ENCODE measurements at places on chromosomes 7 and 10.

- DNase-seq, result no peak
Measured at GRCh38 chr10:33901166-33901565, 566.7 kb upstream of the NRP1 start.

DNA sequence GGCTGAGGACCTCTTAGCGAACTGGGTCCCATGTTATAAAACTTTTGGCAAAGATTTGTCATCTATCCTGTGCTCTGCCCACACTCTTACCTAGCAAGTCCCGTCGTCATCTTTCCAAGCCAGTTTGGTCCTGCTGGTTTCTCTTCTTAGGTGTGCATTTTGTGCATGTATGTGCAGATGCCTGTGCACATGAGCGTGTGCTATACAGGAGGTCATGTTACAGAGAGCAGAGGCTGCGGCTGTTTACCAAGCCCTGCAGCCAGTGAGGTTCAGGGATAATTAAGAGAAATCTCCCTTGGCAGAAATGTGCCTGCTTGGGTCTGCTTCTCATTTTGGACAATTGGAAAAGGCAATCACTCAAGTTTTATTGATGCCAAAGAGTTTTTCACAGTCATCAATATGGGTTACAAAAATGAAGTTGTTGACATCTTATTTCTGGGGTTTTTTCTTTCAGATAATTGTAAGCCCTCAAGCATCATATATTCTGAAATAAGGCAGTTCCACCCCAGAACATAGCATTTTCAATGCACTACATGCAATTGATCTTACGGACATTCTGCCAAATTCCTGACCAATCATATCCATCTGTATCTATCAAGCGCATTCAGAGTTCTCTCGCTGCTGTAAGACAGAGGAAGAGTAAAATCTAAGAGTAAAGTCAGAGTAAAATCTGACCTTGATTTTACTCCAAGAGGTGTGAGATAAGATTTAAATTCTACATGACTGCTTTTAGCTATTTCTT, 361.4 kb upstream of the ZNF32 start:
- DNase-seq, result no peak

DNA sequence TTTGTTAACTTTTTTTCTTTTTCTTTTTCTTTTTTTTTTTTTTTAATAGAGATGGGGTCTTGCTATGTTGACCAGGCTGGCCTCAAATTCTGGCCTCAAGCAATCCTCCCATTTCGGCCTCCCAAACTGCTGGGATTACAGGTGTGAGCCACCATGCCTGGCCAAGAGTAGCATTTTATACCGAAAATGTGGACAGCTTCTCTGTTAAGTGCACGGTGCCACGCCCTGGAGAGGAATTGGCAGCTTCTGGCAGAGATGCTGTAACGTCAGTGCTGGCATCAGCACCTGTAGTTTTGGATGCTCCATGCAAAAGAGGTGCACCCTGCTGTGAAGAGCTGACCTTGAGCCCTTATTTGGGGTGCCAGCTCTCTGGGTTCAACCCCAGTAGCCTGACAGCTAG, 18.2 kb downstream of the IL15RA start:
- DNase-seq, result no peak

- DNase-seq, result no peak
Measured at GRCh38 chr7:105910172-105910571, 33.8 kb upstream of the ATXN7L1 start.

DNA sequence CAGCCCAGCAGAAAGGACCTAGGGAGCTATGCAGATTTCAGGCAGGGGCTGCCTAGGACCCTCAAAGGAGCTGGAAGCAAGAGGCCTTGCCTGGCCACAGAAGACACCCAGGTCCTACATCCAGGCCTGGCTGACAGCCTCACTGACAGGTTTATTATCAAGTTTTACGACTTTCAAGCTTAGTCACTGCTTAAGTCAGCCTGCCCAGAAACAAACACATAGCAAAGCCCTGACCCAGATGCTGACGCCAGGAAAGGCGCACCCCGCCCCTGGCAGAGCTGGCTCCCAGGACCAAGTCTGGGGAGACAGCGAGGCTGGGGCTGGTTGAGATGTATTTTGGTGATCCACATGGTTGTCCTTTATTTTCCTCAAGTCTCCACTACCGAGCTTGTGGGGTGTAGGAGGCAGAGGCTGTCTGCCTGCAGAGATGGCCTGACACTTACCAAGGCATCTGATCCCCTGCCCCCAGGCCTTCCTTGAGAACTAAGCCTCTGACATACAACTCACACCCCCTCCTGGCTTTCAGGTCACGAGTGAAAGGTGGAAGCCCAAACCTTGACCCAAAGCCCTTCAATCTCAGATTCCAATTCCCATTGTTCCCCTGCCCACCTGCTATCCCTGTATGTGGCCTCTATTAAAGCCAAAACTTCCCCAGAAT, 80.7 kb upstream of the EMX2 start:
- peak; percentile 74 for DNase-seq

DNA sequence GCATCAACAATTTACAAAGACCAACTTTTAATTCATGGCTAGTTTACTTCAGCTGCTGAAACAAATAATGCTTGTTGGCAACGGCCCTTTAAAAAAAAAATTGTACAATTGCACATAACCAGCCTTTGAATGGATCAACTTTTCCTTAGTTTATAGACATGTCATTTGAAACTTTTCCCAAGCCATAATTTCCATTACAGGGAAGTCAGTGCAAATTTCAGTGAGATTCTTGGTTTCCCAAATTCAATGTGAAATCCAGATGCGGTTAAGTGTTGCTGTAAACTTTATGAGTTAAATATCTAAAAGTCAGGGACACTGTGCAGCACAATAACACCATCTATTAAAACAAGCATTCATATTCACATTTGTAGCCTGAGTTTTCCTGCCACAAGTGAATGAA, 182.2 kb downstream of the JAZF1 start:
- DNase-seq, result no peak

GRCh38 chr10:22913474-22914092, 14.3 kb upstream of the ARMC3 start:
- no peak for DNase-seq

DNA sequence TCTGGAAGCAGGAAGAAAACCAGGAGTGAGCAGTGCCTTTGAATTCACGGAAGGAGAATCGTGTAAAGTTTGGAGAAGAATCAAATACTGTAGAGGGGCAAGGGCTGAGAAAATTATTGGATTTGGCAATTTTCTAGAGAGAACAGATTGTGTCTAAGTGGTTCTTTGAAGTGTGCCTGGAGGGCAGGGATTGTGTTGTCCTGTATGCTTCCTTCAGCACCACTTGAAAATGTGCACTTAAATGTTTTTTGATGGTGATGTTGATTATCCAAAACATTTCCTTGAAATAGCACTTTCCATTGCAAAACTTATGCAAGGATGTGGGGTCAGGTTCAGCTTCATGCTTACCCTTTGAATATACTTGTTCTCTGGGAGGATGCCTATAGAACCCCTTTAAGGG, 360.2 kb downstream of the SORCS3 start:
- DNase-seq, result no peak

GRCh38 chr7:140673063-140673773, 473 bp downstream of the ADCK2 start:
- no peak for DNase-seq

DNA sequence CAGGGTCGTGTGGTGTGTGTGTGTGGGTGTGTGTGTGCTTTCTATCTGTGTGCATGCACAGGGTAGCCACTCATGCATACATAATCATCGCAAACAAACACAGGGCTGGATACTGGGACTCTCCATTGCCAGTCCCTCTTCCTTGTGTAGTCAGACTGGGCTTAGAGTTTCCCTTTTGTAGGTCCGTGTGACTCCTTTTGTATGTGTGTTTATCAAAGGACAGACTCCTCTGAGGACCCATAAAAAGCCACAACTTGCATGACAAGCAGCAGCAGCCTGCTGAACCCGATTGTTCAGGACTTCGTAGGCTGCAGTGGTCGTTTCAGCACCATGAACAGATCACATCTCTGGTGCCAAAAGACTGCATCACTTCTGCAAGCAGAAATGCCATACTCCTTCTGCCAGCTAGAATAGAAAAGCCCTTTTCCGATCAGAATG, 895 bp downstream of the VSTM2A start:
- no peak for DNase-seq

DNA sequence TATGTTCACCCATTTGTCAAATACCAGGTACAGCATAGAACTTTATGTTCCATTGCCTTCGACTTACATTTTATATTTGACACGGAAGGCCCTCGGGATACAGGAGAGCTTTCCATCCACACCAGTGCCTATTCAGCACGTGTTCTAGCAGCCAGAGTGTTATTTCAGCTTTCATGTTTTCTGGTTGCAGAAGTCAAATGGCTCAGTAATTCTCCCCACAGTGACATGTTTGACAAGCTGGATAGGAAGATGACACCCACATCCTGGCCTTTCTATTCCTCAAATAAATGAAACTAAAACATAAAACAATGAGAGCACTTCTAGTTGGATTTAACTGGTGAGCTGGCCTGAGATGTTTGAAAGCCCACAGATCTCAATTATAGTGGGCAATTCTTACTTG, 173.4 kb downstream of the SORCS1 start:
- DNase-seq, result no peak

GRCh38 chr7:140059273-140060242, 3.2 kb downstream of the PARP12 start:
- DNase-seq, result no peak

Data from glomerular endothelial cell (primary cell).